ENCODE measurements at places on chromosomes 5 and 9.
A peak's percentile ranks its signal among the peaks of the same experiment; 100 is the strongest.

DNA sequence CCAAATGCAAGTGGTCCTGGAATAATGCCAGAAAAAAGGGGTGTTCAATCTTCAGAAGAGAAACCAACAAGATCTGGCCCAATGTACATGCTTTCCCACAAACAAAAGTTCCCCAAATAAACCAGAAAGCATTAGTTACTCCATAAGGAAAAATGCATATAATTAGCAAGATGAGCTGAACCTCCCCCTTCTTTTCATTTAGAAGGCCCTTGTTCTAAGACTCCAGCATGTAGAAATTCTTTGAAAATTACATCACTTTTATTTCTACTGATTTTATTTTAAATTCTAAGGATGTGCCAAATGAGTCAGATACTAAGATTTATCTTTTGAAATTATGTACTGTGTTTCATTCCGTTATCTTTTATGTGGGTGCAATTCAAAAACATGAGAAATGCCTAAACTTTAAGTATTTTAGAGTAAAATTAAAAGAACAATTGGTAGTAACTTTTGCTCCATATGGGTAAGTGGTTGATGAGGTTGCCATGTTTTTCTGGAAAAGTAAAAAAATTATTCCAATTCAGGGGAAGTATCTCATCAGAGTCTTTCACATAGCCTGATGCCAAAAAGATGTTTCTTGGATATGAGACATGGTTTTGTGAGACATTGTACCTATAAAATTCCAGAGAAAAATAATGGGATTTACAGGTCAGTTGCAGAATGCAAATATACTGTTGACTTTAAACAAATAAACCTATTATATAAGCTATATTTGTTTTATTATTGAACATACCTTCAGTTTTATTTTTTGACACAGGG is 106.5 kb upstream of the CCDC112 start:
- no peak for DNase-seq

GRCh38 chr9:93166699-93167098 is 17.2 kb upstream of the WNK2 start:
- DNase-seq = no peak

- no peak for DNase-seq
Measured at GRCh38 chr5:63919763-63920478, 42.3 kb downstream of the HTR1A start.

GRCh38 chr9:88583901-88584596 is 49.1 kb downstream of the NXNL2 start:
- no peak for DNase-seq

GRCh38 chr5:63613442-63613841 is 348.8 kb downstream of the HTR1A start:
- no peak for DNase-seq

DNA sequence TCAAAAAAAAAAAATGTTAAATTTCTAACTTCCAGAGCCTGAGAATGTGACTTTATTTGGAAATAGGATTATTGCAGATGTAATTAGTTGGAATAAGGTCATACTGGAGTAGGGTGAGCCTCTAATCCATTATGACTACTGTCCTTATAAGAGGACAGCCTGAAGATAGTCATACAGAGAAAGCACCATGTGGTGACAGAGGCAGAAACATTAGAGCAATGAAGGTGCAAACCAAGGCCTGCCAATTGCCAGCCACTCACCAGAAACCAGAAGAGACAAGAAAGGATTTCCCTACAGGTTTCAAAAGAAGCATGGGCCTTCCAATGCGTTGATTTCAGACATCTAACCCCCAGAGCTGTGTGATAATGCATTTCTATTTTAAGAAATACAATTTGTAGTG is 659.2 kb upstream of the CHD1 start:
- DNase-seq = no peak

GRCh38 chr5:96816991-96817390 is 9.2 kb upstream of the ERAP1 start:
- no peak for DNase-seq

DNA sequence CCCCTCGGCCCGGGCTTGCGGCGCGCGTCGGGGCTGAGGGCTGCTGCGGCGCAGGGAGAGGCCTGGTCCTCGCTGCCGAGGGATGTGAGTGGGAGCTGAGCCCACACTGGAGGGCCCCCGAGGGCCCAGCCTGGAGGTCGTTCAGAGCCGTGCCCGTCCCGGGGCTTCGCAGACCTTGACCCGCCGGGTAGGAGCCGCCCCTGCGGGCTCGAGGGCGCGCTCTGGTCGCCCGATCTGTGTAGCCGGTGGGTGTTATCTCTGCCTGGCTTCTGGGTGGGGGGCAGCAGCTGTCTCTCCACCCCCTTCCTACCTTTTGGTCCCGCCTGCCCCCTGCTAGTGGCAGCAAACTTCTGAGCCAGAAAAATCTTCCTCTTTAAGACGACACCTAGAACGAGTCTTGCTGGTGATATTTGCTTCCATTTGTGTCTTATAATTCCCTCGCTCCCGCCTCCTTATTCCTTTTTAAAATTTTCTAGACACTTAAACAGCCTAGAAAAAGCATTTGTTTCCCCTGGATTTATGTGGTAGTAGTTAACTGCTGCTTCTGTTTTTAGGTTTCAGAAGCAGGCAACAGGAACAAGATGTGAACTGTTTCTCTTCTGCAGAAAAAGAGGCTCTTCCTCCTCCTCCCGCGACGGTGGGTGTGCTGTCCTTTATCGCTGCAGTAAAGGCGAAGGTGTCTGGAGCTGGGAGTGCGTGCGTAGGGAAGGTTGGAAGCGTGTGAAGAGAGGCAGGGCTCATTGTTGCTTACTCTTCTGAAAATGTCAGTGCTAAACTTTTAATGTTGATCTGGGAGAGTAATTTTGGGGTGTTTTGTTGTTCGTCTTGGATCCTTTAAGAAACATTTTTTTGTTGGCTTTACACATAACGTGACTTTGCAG is 554 bp downstream of the JAK2 start:
- peak; percentile 3 for DNase-seq

DNA sequence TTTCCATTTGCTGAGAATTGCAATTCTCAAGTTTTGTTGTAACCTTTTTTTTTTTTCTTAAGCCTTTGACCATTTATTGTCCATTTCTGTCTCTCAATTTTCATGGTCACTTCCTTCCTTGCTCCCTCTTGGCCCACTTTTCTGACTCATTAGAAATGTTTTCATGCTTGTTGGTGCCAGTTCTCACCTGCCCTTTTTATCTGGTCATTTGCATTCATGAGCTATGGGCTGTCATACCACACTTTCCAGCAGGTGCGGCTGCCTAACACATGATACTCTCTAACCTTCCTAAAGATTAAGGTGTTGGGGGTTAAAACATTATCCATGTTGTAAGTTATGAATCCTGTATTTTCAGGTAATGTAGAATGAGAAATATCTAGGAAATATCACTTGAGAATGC is 150.5 kb upstream of the TLX3 start:
- DNase-seq = no peak

GRCh38 chr5:169610606-169611005 is 26.5 kb upstream of the DOCK2 start:
- no peak for DNase-seq

DNA sequence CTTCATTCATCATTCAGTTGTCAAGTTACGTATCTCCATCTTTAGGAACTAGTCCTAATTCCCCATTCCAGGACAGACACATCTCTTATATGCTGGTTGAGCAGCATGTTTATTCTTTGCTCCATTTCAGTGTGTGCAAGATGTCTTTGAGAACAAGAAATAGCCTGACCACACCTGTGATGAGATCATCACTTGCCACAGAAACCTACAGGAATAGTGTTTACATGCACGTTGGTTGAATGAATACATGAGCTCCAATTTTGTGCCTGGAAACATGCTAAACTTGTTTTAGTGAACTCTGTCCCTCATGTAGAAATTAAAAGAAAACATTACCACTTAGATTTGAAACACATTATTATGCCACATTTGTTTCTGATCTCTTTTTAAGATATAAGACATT is 489.1 kb downstream of the CDH18 start:
- no peak for DNase-seq

GRCh38 chr9:36913393-36914211 is 120.5 kb downstream of the PAX5 start:
- no peak for DNase-seq

GRCh38 chr9:137756045-137756744 is 121.4 kb upstream of the CACNA1B start:
- DNase-seq = no peak

- DNase-seq = no peak
Measured at GRCh38 chr9:129840034-129840433, 4.8 kb downstream of the USP20 start.

- DNase-seq = no peak
Measured at GRCh38 chr5:180140079-180140554, 68.6 kb upstream of the RNF130 start.

- DNase-seq = no peak
Measured at GRCh38 chr5:176447591-176447977, 601 bp upstream of the FAF2 start.

GRCh38 chr5:6455571-6456200 is 7.0 kb downstream of the UBE2QL1 start:
- no peak for DNase-seq

DNA sequence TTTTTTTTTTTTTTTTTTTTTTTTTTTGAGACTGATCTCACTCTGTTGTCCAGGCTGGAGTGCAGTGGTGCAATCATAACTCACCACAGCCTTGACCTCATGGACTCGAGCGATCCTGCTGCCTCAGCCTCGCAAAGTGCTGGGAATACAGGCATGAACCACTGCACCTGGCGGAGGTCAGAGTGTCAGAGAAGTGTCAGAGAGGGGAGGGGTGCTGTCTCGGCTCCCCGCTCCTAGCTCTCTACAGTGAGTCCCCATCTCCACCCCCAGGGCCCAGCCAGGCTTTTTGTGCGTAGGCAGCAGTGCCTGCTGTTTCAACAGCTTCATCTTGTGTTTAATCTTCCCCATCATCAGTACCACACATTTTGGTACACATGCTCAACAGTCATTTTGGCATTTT is 38.3 kb downstream of the SAR1B start:
- no peak for DNase-seq

DNA sequence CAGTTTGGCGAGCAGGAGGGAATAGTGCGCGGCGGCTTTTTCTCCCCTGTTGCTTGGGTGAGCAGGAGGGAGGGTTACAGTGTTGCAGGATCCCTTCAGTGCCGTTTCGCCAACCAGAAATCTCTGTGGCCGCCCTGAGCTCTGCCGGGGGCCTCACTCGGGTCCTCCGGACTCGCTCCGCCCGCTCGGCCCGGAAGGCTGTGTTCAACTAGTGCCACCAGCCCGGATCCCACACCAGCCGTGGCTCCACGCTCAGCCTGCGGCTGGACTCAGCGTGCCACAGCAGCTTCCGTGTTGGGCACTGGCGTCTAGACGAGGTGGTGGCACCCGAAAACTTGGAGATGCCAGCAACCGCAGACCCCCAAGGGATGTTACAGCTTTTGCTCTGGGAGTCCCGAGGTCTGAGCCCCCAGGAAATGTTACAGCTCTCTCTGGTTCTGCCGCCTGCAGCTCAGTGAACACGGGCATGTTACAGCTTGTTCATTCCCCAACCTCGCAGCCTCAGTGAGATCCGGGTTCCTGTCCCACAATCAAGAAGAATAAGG is 16.0 kb upstream of the OR13C9 start:
- DNase-seq = no peak

- no peak for DNase-seq
Measured at GRCh38 chr9:135037521-135038250, 49.8 kb upstream of the OLFM1 start.

DNA sequence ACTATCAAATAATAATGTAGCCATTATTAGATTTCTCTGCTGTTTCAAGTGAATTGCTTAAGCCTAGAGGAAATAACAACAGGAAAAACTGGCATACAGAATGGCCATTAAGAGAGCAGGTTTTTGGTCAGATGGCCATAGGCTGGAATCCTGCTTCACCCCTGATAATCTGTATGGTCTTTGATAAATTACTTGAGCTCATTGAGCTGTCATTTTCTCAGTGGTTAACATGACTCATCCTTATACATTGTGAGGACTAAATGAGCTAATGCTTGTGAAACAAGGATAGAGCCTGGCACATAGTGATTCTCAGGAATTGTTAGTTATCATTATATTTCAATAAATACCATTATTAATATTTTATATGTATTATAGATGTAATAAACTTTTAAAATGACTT is 516.5 kb downstream of the KIF4B start:
- DNase-seq = no peak

GRCh38 chr5:73820326-73820725 is 194.3 kb downstream of the ARHGEF28 start:
- DNase-seq = no peak

GRCh38 chr9:673966-674526 is 167.5 kb upstream of the DMRT1 start:
- no peak for DNase-seq

GRCh38 chr9:77018969-77019235 is 553 bp upstream of the FOXB2 start:
- no peak for DNase-seq

GRCh38 chr5:169904508-169904907 is 75.8 kb downstream of the INSYN2B start:
- DNase-seq = no peak

Measured in T-helper 2 cell (primary cell).